ENCODE measurements at places on chromosomes 2 and 18.

GRCh38 chr2:109429567-109430328, 184.0 kb downstream of the SEPTIN10 start:
- no peak for DNase-seq

DNA sequence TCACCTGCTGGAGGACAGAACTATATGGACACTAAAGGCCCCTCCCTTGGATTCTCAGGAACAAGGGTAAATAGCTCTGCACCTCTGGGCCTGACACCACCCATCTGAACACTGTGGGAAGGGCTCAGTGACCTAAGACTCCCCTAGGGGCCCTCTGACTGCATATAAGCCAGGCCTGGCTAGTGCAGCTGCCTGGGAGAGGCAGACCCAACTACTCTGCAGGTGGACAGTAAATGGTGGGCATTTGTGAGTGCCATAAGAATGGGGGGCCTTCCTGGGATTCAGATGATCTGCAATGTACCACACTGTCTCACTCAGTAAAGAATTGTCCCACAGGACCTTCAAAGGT, 11.2 kb upstream of the WIPF1 start:
- DNase-seq = no peak

DNA sequence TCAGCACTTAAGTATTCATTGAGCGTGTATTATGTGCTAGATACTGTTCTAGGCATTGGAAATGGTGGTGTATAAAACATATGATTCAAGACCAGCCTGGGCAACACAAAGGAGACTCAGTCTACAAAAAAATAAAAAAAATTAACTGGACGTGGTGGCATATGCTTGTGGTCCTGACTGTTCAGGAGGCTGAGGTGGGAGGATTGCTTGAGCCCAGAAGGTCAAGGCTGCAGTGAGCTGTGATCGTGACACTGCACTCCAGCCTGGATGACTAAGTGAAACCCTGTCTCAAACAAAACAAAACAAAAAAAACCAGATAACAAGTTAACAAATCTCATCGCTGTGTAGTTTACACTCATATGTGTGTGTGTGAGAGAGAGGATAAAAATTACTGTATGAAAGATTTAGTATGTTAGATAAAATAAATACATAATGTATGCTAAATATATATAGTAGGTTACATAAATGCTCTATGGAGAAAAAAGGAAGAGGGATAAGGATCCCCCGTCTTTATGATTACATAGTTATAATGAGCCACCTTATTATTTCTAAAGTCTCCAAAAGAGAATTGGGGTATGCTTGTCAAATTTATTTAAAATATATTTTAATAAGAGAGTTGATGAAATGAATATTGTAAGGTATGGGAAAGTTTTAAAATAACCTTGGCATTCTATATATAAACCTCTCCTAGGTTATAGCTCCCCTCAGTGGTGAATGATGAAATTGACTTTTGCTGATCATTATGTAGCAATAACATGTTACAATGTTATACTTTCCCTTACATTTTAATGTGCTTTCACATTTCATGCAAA, 69.2 kb downstream of the EHBP1 start:
- DNase-seq = peak; percentile 49

DNA sequence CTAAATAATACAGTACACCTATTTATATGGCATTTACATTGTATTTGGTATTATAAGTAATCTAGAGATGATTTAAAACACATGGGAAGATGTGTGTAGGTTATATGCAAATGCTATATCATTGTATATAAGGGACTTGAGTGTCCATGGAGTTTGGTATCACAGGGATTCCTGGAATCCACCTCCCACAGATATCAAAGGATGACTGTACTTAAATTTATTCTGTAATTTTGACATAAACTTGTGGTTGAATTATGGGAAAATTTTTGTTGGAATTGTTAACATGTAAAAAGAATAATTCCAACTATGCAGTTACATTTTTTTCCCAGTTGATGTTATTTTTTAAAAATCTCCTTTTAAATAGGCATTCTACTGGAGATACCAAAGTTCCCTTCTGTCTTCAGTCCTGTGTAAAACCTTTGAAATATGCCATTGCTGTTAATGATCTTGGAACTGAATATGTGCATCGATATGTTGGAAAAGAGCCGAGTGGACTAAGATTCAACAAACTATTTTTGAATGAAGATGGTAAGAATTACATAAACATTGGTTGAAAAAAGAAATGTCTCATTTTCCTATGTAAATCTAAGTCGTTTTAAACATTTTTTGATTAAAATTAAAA, 24.1 kb downstream of the GLS start:
- peak; percentile 87 for DNase-seq

- peak; percentile 53 for DNase-seq
Observed at GRCh38 chr2:55357927-55358326, 61.7 kb downstream of the CCDC88A start.

- peak; percentile 38 for DNase-seq
Observed at GRCh38 chr2:54348646-54349045, 92.6 kb upstream of the TSPYL6 start.

Data from fibroblast of skin of right biceps (primary cell).